ENCODE measurements at places on chromosomes 13 and 19.
A peak's percentile ranks its signal among the peaks of the same experiment; 100 is the strongest.

DNA sequence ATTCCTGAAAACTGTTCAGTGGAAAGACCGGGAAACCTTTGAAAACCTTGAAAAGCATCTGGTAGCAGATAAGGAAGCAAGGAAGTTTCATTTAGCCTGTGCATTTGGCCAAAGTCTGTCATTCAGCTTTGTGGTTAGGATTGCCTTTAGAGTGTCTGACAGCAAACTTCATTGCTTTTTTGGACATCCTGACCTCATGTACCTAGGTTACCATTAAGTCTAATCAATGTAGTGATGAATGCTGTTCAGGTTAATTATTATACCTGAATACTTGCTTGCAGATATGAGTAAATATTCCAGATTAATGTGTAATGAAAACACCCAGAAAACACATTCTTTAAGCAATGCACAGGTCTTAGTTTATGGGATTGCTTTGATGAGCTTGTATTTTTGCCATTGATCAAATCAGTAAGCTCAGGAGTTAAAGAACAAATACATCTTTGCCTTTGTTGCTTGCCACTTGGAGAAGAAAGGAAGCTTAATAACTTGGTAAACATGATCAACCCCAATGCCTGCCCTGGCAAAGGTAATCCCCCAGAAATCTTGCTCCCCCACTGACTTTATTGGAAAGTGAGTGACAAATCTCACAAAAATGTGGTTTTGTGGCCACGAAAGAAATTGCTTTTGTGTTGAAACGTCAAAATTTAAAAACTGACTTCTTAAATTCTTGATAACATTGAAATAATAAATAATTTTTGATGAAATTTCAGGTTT is 87.4 kb downstream of the SLC15A1 start:
- no peak for DNase-seq

GRCh38 chr19:42052241-42052863 is 17.7 kb downstream of the GRIK5 start:
- DNase-seq, result no peak

GRCh38 chr13:47146136-47146535 is 249.3 kb upstream of the HTR2A start:
- DNase-seq, result peak; percentile 21

DNA sequence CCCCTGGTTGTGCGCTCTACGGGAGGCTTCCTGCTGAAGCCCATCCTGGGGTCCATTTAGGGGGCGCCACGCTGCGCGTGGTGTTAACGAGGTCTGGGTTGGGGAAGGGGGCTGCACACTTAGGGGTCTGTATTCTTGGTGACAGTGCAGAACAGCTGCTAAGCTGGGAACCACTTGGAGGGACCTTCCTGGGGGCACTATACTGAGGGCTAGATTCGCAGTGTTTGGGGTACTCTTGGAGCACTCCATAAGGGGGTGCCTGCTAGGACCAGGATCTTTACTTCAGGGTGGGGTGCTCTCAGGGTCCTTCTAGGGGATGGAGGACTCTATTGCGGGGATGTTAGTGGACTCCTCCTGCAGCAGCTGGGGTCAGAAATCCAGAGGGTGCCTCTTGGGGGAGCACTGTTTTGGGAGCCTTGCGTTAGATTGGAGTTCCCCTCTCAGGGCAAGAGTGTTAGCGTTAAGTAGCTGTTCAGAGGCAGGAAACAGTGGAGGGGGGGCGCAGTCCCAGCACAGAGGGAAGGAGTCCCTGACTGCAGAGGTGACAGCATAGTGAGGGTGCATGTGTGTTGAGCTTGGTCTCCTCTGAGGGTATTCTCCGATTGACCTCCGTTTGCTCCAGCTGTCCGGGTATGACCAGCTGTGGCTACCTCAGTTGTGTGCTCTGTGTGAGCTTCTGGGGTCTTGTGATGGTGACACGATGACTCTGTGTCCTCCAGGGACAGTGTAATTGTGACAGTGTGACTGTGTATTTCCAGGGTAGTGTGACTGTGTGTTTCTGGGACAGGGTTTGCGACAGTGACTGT is 1.1 kb downstream of the PDE4A start:
- DNase-seq, result no peak

DNA sequence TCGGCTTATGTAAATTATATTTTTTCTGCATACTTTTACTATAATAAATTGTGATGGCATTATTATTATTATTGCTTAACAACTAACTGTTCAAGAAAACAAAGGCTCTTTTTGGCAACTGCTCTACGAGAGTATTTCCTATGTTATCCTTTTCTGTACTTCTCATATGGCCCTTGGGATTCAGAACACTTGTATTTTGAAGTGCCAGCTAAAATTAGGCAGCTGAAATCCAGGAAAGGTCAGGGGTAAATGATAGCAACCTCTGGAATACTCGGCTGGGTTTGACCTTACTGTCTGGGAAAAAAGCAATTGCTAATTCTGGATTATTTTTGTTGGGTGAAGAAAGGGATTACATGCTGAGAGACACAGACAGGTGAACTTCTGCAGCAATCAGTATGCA is 23.9 kb downstream of the EDNRB start:
- no peak for DNase-seq

GRCh38 chr13:44088991-44089413 is 209.3 kb downstream of the LACC1 start:
- DNase-seq, result peak; percentile 58

- no peak for DNase-seq
Measured at GRCh38 chr19:39196860-39197562, at the start of gene NCCRP1. Gene NCCRP1 (plus strand): TSS chr19:39196964. CDS start chr19:39196983, 19 bp downstream.

DNA sequence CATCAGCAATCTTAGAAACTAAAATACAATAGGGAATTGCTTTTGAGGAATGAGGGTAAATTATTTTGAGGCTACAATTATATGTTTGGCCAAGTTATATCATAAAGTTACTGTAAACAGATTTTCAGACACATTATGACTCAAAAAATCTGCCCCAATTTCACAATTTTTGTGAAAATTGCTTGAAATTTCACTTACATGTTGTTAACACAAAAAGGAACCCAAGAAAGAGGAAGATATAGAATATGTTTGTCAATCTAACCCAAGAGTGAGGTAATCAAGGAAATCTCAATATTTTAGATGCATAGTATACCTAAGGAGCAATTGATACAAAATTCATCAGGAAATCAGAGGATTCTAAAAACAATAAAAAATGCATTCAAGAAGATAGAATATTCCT is 73.9 kb upstream of the FNDC3A start:
- no peak for DNase-seq

GRCh38 chr19:53333066-53333462 is 485 bp upstream of the ZNF845 start:
- peak; percentile 7 for DNase-seq

GRCh38 chr19:51749979-51750378 is 1.7 kb downstream of the FPR1 start:
- no peak for DNase-seq

GRCh38 chr13:106637519-106637918 is 69.6 kb upstream of the ARGLU1 start:
- no peak for DNase-seq

DNA sequence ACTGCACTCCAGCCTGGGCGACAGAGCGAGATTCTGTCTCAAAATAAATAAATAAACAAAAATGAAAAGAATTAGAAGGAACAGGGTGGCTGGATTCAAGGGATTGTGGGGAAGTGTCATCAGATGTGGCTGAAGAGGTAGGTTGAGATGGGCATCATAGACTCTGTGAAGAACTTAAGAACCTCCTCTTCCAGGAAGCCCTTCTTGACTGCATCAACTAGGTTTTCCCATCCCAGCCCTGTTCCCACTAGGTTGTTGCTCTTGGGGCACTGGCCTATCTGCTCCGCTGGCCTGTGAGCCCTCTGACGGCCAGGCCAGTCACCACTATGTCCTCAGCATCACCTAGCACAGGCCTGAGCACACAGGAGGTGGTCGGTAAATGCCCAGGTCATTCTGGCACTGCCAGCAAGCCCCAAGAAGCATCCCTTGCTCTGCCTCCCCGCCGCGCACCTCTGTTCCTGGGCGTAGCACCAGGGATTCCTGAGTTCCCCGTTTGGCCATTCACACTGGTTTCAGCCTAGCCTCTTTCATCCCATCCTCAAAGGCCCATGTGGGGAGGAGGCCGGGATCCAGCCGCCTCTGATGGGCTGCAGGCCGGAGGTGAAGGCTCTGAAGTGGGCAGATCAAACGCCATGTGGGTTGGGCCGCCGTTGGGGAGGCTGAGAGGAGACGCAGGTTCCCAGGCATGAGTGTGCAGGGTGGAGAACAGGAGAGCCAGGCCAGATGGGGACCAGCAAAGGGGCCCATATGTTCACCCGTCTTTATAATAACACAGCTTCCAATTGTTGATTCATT is 27.6 kb upstream of the SLC1A5 start:
- no peak for DNase-seq

DNA sequence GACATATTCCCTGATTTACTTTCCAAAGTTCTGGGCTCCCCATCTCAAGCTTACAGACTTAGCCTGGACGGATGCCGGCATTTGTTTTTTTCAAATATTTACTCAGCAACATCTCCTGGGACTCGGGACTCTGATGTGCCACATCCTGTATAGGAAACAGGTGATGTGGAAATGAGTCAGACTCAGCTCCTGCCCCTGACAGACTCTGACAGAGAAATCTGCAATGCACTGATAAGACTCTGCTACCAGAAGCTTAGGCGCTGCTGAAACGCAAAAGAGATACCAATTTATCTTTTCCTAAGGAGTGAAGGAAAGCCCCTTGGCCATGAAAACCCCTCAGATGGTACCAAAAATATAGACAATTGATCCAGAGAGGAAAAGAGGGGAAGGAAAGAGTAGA is 16.2 kb downstream of the LAIR2 start:
- DNase-seq, result peak; percentile 90

DNA sequence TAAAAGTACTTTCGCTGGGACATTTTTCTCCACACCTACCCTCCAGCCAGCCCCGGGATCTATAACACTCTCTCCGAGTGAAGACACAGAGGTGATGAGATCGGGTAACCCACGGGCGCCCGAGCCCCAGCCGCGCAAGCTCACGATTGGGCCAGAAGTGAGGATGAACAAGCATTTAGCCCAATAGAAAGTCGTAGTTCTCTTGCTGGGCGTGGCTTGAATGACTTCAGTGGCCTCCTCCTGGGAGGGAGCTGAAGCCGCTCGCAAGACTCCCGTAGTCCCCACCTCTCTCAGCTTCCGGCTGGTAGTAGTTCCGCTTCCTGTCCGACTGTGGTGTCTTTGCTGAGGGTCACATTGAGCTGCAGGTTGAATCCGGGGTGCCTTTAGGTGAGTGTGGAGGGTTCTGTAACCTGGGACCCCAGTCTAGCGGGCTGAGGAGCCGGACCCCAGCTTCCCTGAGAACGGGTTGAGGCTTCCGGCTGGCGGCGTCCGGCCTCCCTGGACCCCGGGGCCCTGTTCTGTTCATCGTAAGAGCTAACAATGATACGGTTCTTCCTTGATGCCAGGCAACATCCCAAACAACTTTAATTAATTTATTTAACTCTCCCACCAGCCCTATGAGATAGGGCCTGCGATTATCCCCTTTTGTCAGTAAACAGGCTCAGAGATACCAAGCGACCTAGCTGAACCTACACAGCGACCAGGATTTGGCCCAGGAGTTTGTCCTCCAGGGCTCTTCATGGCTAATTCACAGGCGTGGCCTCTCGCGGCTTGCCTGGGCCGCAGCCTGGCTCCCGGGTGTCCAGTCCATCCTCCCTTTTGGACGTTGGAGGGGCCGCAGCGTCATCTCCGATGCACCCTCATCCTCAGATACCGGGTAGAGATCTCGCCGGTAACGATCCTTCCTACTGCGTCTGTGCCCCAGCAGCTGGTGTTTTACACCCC is at the start of gene COX6B1:
Gene COX6B1 (plus strand): TSS at position 307 of the 945 bp plus-strand sequence. CDS start 2,921 bp downstream, outside the sequence.
- peak; percentile 98 for DNase-seq

GRCh38 chr19:29475469-29475868 is 50.3 kb upstream of the VSTM2B start:
- no peak for DNase-seq

DNA sequence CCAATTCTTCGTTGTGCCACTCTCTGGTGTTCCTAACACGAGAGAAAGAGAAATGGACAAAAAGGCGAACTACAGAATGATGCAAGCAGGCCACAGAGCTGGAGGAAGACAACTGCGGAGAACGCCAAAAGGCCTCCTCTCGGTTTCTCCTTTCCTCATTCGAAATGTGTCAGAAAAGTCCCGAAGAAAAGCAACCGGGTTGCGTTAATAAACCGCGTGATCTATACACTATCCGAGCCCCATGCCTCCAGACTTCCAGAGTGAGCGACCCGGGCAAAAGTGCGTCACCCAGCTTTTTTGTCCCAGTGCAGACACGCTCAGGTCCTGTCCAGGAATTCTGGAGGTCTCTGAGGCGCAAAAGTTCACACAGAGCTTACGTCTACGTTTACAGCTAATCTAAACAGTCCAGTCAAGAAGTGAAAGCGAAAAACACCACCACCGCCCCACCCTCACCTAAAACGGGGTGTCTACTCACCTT is 413 bp downstream of the N4BP2L2 start:
- DNase-seq, result peak; percentile 84

- DNase-seq, result peak; percentile 84
Measured at GRCh38 chr19:42132030-42132628, at the start of gene POU2F2. Gene POU2F2 (minus strand): TSS chr19:42132446. CDS start chr19:42132411, 35 bp downstream.

All from GM12865 (cell line).